ENCODE measurements at places on chromosomes 7 and 10. TPM values are rescaled to one million over a fixed set of nuclear protein-coding genes. Genes with fewer than 3 reads are reported as not detected.

- DNase-seq: no peak
Measured at GRCh38 chr10:126702181-126702580, 31.7 kb upstream of the C10orf90 start.

DNA sequence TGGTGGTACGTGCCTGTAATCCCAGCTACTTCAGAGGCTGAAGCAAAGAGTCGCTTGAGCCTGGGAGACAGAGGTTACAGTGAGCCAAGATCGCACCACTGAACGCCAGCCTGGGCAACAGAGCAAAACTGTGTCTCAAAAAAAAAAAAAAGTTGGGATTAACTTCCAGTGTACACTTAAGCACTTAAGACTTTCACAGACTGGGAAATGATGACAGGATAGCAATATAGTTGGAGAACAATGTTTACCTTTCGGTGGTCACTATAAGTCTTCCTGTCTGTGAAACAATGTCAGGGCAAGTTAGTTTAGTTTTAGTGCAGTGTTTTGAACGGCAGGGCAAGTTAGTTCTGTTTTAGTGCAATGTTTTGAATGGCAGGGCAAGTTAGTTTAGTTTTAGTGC, 130.2 kb downstream of the TPST1 start:
- DNase-seq: no peak

MOGAT3 gene
- not detected for total RNA-seq

DNA sequence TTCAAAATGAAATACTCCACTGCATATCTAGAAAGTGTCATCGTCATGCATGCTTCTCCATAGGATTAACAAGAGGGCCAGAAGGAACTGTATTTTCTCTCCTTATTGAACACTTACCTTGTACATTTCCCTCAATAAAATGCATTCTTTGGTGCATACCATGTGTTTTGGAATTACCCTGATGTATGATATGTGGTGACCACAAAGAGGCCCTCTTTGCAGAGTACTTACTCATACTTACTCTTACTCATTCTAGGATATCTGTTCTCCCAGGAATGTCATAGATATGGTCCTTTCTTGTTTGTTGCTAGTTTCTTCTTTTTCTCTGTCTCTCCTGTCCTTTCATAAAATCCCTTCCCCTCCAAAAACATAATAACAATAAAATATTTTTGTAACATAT, 1087.1 kb upstream of the POT1 start:
- DNase-seq: no peak
